Heart right ventricle (tissue), 16 donors: ENCODE measurements at places on chromosomes 16 and 17.

DNA sequence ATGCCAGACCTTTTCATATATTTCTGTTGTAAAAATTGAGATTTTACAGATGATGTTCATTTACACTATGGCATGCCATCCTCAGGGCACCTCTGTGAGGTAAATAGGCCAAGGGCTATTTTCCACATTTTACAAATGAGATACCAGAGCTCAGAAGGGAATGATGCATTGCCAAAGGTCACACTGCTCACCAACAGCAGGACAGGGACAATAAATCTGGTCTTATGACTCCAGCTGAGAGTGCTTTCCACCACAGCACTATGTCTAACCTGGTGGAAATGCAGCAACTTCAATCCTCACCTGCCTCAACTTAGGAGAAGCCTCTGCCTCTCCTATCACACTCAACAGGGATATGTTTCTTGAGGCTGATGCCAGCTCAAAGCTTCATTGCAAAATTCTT is 40.6 kb downstream of the GRIN2A start:
- DNase-seq: no peak

- DNase-seq: no peak
Observed at GRCh38 chr16:3857189-3858043, 23.1 kb downstream of the CREBBP start.

GRCh38 chr16:66152823-66153393 is 213.6 kb upstream of the CDH5 start:
- DNase-seq: no peak

DNA sequence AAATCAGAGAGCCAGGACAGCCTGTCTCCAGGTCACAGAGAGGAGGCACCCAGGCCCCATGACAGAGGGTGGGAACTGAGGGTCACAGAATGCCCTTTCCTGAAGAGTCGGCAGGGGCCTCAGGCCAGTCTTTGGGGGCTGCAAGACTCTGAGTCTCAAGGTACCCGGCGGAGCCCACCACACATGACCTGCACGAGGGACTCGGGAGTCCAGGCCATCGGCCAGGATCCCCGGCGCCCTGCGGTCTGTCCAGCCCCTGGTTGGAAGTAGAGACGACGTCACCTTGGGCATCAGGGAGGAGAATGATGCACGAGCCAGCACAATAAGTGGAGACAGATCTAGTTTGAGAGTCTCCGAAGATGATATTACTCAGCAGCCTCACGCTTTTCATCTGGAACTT is 234.7 kb upstream of the SDK2 start:
- DNase-seq: no peak

- no peak for DNase-seq
Observed at GRCh38 chr17:81406117-81406953, 11.1 kb downstream of the BAHCC1 start.
